ENCODE measurements at places on chromosomes 6 and 20.

GRCh38 chr6:134358320-134358719 lies 40.4 kb upstream of the SGK1 start:
- DNase-seq: no peak

- no peak for DNase-seq
Observed at GRCh38 chr6:15252195-15252594, 6.3 kb downstream of the JARID2 start.

- no peak for DNase-seq
Observed at GRCh38 chr6:132085731-132086130, 134.6 kb upstream of the CCN2 start.

GRCh38 chr6:52876056-52876787 lies 33.3 kb downstream of the GSTA3 start:
- no peak for DNase-seq

- DNase-seq: no peak
Observed at GRCh38 chr6:64301307-64302236, 666.0 kb downstream of the PHF3 start.

- no peak for DNase-seq
Observed at GRCh38 chr6:93790981-93791380, 371.6 kb upstream of the EPHA7 start.

DNA sequence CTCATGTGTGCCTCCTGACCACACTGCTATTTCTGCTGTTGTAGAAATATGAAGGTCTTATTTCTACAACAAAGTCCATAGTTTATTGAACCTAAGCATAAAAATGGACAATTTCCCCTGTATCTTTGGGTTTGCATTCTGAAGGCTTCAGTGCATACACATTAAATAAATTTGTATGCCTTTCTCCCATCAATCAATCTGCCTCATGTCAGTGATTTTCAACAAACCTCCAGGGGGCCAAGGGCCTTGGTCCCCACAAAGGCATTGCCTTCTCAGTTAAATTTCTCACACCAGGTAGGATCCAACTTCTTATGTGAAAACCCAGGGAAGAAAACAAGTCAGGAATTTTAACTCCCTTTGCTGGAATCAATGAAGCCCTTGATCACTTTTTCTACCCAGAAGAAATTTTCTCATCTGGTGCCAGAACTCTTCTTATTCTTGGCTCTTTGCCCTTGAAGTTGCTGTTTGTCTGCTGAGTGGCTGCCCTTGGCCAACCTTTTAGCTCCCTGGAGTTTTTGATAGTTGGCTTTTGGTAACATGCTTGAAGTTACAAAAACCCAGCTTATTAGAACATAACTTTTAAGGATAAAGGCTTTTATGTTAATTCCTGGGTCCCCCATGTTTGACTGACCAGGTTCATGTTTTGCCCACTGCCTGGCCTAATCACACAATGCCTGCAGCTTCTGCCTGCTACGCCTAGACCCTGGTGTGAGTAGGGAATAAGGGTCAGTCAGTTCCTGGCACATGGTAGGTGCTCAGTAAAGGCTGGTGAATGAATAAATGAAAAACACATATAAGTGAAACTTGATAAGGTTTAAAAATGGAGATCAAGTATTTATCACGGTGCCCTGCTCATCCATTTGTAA lies 37.0 kb downstream of the SHLD1 start:
- DNase-seq: no peak

- no peak for DNase-seq
Observed at GRCh38 chr6:142058551-142059290, 74.0 kb upstream of the GJE1 start.

GRCh38 chr20:59776626-59777330 lies 156.7 kb downstream of the SYCP2 start:
- no peak for DNase-seq

DNA sequence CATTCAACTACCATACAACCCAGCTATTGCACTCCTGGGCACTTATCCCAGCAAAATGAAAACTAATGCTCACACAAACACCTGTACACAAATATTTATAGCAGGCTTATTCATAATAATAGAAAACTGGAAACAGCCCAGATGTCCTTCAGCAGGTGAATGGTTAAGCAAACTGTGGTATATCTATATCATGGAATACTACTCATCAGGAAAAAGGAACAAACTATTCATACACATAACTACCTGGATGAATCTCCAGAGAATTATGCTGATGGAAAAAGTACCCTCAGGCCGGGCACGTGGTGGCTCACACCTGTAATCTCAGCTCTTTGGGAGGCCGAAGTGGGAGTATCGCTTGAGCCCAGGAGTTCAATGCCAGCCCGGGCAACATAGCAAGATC lies 3.8 kb upstream of the BLTP3A start:
- no peak for DNase-seq

DNA sequence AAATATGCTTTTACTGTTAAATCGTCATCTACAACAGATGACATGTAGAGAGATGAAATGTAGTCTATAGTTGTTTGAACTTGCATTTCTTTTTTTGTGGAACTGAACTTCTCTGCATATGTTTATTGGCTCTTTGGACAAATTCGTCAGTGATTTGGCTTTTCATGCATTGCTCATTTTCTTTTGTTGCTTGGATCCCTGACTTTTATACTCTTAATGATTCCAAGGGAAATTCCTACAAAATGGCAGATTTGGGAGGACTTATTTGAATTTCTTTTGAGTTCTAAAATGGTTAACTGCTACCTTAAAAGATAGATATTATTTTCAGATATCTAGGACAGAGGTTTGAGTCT lies 65.4 kb downstream of the UTRN start:
- DNase-seq: no peak

DNA sequence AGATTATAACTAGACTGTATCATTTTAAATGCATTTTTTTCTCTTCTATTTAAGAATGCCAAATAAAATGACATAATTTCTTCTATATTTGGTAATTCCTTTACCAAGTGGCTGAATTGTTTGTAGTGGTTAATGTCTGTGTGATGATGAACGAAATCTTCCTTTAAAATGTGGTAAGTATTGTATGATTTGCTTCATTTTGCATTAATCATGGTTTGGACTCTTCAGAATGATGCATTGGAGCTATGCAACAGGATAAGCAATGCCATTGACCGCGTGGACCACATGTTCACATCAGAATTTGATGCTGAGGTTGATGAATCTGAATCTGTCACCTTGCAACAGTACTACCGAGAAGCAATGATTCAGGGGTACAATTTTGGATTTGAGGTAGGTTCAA lies 99.6 kb downstream of the MAP3K4 start:
- DNase-seq: no peak

- DNase-seq: no peak
Observed at GRCh38 chr20:10110151-10110550, 75.4 kb downstream of the ANKEF1 start.

DNA sequence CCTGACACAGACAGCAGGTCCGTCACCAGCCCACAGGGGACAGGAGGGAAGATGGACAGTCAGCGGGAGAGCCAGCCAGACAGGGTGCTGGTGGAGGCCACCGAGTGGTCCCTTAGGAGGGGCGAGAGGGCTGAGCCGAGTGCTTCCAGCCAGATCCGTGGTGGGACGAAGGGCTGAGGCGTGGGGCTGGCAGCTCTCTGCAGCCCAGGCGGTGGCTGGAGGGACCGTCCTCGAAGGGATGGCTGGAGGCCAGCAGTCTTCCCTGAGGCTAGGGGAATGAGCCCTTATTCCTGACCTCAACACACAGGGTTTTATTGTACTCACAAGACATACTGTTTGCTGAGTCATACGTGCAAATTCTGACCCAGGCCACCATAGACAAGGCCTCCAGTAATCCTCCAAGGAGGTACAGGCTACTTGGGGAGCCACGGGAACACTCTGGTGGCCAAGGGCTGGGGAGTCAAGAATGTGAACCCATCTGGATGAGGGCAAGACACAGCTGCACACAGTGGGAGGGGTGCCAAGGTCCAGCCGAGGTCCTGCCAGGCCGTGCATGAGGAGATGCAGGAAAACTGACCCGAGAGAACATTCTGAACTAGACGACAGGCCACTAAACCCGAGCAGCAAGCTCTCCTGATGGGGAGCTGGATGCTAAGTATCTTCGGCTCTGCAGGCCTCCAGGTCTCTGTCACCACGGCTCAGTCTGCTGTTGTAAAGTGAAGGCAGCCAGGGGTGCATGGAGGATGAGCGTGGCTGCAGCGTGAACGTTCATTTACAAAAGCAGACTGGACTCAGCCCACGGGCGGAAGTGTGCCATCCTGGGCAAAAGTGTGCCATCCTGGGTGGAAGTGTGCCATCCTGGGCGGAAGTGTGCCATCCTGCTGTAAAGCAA lies 242.5 kb downstream of the TTLL2 start:
- no peak for DNase-seq

DNA sequence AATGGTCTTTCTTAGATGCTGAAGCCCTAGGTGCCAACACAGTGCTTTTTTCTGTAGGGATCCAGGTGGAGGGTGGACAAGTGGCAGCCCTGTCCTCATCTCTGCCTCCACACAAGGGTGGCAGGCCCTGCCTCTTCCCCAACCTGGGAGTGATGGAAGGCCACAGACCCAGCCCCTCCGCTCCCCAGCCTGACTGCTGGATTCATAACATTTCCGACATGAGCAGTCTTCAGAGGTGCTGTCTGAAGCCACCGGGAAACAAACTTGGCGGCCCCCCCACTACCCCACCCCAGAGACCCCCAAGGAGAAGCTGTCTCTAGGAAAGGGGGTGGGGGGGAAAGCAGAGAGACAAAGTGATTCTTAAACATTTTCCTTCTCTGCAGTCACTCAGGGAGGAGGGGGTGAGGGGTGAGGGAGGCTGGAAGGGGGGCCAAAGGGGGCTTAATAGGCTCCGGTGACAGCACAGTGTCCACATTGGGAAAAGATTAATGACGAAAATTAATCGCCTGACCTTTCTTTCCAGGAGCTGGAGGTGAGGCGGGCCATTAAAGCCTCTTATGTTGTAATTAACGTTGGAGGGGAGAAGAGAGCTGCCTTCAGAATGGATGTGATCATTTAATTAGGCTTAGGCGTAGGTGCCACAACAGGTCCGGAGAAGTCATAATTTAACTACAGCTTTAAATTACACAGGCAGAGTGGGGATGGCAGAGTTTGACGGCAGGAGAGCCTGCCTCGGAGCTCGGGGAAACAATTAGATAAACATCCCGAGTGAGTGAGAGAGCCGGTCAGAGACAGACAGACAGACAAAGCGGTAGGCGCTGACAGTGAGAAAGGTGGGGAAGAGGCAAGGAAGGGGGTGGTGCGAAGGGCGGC lies 76.8 kb upstream of the FOXP4 start:
- DNase-seq: no peak

- no peak for DNase-seq
Observed at GRCh38 chr6:35489995-35490791, 6.7 kb downstream of the TEAD3 start.

DNA sequence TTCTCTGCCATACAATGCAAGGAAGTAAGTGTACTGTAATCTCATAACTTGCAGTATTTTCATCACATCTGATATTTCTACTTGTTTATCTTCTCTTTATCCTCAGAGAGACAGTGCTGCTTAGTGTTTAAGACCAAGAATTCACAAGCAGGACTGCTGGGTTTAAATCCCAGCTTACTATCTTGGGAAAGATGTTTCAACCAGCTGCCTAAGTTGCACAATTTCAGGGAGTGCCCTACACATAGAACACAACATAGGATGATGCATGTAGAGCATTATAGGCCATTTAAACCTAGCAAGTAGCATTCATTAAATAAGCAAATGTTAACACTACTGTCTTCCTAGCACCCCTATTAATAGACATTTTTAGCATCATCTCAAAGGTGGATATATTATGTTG lies 205.2 kb upstream of the CEP162 start:
- no peak for DNase-seq

DNA sequence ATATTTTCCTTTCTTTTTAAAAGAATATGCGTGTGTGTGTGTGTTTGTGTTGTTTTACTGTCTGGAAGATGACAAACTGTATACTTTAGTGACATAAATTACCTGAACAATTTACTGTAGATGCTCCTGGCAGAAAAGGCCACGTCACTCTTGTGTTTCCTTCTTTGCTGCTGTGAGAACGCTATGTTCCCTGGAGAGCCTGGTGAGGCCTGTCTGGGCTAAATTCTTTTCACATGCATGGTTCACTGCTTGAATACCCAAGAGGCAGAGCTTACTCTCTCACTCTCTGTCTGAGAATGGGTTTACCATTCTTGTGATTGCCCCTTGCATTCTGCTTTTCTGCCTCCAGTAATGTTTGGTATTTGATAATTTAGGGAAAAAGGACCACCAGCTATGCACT lies 64.3 kb downstream of the EDN1 start:
- no peak for DNase-seq

- no peak for DNase-seq
Observed at GRCh38 chr20:59790346-59790745, 143.1 kb downstream of the SYCP2 start.

GRCh38 chr20:36642136-36642535 lies 3.9 kb downstream of the SLA2 start:
- no peak for DNase-seq

- DNase-seq: no peak
Observed at GRCh38 chr20:58697201-58697866, 4.7 kb downstream of the NPEPL1 start.

DNA sequence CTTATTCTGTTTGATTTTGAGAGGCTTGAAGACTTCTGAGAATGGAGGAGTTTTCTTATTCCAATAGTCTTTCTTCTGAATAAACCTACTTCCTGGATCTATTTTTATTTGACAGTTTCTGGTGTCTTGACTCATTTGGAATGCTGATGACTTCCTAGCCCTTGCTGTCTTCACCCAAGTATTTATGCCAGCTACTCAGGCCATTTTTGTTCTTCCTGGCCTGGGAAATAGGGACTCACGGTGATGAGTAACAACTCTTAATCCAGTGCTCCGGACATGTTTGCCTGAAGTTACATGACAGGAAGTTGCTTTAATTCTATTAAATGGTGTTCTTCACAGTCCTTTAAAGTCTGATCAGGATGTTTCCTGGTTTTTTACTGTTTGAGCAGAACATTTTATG lies 272.1 kb upstream of the EYS start:
- no peak for DNase-seq

DNA sequence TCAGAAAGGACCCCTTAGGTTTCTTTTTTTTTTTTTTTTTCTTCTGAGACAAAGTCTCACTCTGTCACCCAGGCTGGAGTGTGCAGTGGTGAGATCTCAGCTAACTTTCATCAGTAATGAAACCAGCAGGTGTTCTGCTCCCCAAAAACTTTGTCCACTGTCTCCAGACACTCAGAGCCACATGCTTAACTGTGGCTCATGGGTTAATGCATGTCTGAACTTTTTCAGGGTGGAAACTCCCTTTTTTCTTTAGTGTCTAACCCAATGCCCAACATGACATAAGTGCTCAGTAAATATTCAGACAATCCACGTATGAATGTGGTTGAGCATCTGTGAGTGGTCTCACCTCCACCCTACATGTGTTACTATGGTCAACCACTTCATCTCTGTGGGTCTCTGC lies 45.4 kb downstream of the MYB start:
- DNase-seq: no peak

- no peak for DNase-seq
Observed at GRCh38 chr20:37387519-37388269, 41.8 kb downstream of the SRC start.

GRCh38 chr6:145060714-145061113 lies 674.6 kb downstream of the EPM2A start:
- no peak for DNase-seq

GRCh38 chr6:24960991-24961475 lies 25.3 kb upstream of the RIPOR2 start:
- no peak for DNase-seq

Data from cortex of kidney (tissue), 1 donor.